ENCODE measurements at places on chromosomes 4 and X. TPM values are rescaled to one million over a fixed set of nuclear protein-coding genes. Genes with fewer than 3 reads are reported as not detected.
A peak's percentile ranks its signal among the peaks of the same experiment; 100 is the strongest.

FAM149A gene
- total RNA-seq = 8.0 TPM

ZMYM3 gene
- total RNA-seq = 11.5 TPM

MAGEA4 gene
- total RNA-seq = not detected

NRK gene
- 0.16 TPM for total RNA-seq

SPANXB1 gene
- total RNA-seq = not detected

TEX13D gene
- total RNA-seq = not detected

BLTP1 gene
- total RNA-seq = 160 TPM

DCAF12L2 gene
- 0.64 TPM for total RNA-seq

- DNase-seq = no peak
Observed at GRCh38 chr4:12120968-12121367, 692.3 kb upstream of the HS3ST1 start.

- no peak for DNase-seq
Observed at GRCh38 chr4:18858229-18858922, 836.8 kb upstream of the LCORL start.

DNA sequence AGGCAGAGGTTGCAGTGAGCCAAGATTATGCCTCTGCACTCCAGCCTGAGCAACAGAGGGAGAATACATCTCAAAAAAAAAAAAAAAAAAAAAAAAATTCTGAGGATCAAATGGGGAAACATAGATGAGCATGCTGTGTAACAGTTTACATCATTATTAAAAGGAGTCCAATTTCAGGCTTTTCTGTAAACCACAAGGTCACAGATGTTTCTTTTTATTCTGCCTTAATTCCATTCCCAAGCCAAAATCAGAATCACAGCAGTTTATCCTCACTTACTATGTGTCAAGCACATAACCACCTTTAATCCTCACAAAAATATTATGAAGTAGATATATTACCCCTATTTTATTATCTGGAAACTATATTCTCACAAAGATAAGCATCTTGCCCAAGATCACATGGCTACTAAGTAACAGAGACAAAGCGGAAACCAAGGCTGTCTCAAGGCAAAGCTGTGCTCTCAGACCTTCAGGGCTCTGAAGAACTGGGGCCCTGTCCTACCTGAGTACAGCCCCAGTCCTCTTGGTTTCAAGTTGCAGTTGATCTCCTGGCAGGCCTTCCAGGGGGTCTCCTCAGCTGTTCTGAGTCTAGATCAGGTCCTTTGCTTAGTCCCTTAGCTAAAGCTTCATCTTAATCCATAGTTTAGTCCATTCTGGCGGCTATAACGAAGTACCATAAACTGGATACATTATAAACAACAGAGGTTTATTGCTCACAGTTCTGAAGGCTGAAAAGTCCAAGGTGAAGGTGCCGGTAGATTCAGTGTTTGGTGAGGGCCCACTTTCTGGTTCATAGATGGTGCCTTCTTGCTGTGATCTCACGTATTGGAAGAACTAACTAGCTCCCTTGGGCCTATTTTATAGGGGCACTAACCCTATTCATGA lies 141.3 kb downstream of the PALLD start:
- no peak for DNase-seq

DNA sequence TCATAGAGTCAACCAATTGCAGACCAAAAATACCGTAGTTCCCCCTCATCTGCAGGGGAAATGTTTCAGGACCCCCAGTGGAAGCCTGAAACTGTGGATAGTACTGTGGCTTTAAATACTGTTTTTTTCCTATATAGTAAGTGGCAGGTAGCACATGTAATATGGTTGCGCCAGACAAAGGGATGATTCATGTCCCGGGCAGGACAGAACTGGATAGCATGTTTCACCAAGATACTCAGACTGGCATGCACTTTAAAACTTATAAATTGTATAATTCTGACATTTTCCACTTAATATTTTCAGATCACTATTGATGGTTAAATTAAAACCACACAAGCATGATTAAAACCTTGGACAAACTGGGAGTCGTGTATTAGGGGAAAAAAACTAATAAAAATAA lies 276.3 kb upstream of the AGA start:
- no peak for DNase-seq

DNA sequence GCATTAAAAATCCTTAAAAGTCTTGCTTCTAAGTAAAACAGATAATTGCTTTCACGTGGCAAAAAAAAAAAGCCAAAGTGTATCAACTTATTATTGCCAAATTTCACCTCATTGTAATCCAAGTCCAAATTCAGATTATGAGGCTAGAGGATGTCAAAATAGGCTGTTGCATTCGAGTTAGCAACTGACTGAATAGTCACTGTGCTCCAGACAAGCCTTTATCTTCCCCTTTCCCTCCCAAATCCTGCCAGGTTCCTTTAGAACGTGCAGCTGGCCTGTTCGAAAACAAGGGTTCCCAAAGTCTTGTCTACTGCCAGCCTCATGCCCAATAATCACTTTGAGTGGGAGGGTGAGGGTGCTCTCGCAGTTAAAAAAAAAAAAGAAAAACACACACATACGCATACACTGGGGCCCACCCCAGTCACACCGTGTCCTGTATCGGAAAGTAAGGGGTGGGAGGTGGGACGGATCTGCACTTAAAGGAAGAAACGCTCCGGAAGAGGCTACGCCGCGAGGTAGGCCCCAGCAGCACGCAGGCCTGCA lies 603 bp downstream of the MAD2L1 start:
- DNase-seq = no peak

GRCh38 chrX:111881715-111882114 lies 5.7 kb downstream of the TRPC5OS start:
- no peak for DNase-seq

- no peak for DNase-seq
Observed at GRCh38 chrX:16155581-16156096, 11.6 kb upstream of the MAGEB17 start.

DNA sequence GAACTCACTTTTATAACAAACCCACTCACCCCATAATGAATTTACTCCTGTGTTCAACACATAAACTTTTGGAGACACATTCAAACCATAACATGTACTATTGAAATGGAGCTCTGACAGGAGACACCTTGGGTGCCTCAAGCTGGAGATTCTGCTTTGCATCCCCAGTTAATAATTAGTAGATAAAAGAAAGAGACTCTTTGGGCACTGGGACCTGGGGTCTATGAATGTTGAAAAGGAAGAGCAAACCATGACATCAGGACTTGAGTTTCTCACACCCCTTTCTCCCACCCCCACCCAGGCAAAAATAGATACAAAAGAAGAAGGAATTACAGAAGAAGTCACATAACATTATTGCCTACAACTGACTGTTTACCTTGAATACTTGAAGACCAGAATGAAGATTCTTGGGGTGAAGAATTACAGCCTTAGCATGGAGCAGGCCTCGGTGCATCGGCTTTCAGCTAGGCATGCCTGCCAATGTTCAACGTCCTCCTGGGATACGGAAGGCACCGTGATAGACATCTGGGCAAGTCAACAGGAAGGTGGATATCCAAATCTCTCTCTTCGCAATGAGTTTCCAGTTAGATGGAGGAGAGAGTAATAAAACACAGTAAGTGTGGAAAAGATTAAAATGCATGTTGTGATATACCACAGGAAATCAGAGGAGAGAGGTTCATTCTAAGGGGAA lies 316.0 kb downstream of the TRIML1 start:
- no peak for DNase-seq

DNA sequence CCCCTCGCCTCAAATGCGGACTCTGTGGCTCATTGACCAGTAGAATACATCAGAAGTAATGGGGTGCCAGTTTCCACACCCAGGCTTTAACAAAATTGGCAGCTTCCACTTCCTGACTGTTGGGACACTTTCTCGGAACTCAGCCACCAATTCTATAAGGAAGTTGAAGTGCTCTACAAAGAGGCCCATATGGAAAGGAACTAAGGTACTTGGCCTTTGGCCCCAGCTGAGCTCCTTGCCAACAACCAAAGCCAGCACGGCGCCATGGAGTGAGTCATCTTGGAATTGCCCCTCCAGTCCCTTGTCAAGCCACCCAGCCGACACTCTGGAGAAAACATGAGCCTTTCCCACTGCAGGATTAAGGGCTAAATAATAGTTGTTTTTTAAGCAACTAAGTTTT lies 262.2 kb upstream of the INTU start:
- peak; percentile 18 for DNase-seq

Measured in breast epithelium (tissue), 4 donors.